ENCODE measurements at places on chromosomes 11 and 22.

DNA sequence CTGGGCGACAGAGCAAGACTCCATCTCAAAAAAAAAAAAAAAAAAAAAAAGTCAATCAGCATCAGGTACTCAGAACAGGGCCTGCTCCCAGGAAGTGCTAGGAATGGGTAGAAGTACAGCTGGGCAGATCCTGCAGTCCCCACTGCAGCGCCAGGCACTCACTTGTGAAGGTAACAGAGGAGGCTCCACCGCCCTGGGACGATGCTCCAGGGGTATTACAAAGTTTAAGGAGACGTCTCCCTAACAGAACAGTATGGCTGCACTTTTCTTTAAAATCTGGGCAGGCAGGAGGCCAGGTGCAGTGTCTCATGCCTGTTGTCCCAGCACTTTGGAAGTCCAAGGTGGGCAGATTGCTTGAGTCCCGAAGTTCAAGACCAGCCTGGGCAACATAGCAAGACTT is 1449.0 kb downstream of the BRD1 start:
- no peak for DNase-seq

- no peak for DNase-seq
These were observed 396.9 kb downstream of the RAB38 start for GRCh38 chr11:87778357-87778756.

DNA sequence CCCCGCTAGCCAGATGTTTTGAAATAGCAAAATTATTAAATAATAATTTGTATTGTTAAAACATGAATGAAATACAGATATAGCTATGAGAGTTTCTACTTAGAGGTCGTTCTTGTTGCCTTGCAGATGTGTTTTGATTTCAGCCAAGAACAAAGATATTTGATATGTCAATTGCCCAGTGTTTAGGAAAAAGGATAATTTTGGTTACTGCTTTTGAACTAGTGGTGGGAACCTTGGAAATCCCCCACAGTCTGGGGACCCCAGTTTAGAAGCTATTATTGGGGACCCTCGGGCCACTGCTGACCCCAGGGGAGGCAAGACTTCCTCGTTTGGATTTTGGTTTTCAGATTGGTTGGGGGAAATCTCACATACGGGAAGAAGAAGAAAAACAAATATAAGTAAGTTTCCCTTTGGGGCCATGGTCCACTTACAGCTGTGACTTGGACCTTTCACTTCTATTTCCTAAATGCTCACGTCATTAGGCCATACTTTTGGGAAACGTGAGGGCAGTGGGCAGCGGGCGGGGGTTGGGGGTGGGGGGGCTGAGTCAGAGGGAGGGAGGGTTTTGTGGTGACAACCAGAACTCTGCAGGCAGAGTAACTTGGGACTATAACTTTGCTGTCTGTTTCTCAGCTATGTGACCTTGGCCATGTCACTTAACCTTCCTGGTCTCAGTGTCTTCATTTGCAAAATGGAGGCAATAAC is 37.0 kb downstream of the LDLRAD3 start:
- DNase-seq, result no peak

GRCh38 chr22:50625568-50626313 is 2.2 kb downstream of the ARSA start:
- no peak for DNase-seq

- no peak for DNase-seq
These were observed 14.3 kb upstream of the TMEM86A start for GRCh38 chr11:18684267-18684666.

DNA sequence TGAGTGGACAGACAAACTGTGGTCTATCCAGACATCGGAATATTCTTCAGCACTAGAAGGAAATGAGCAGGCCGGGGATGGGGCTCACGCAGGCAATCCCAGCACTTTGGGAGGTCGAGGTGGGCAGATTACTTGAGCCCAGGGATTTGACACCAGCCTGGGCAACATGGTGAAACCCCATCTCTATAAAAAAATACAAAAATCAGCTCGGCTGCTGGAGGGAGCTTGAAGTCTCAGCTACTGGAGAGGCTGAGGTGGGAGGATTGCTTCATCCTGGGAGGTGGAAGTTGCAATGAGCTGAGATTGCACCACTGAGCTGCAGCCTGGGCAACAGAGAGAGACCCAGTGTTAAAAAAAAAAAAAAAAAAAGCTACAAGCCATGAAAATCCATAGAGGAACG is 8.0 kb upstream of the CTSD start:
- DNase-seq, result no peak

GRCh38 chr22:30542811-30543188 is 3.7 kb downstream of the SEC14L6 start:
- DNase-seq, result no peak

GRCh38 chr11:123483058-123483457 is 53.0 kb downstream of the GRAMD1B start:
- DNase-seq, result no peak

DNA sequence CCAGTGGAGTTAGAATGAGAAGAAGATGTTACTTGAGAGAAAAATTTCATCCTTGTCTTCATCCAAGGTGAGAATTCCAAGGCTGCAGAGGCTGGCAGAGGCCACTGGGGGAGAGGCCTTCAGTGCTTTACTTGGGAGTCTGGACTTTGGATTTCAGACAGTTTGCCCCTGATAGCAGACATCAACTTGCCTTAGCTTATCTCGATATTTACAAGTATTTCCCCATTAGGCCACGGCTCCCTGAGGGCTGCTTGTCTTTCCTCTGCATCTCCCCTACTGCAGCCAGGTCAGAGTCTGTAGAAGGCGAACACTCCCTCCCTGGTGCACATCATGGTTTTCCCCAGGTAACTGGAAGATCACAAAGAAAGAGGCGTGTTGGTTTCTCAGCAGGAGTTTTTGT is 29.9 kb upstream of the BSX start:
- no peak for DNase-seq

DNA sequence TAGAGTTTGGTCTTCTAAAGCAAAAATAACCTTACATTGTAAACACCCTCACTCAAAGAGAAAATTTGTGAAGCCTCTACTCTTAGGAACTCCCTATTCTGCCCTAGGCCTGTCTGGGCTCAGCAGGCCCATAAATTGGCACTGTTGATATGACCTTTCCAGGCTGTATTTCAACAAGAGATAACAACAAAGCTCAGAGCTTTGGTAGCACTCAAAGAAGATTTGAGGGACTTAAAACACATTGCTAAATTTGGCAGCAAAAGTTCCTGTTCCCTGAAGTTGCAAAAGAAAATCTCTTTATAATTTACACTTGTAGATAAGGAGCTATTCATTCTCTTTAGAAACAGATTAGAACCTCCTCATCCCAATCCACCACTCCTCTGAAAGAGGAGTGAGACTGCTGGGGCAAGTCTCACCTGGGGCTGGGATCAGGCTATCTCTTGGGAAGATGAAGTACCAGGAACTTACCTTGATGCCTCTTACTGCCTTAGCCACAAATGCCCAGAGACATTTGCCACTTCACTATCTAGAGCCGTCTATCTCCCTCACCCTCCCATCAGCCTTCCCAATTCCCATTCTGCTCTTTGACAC is 110.4 kb upstream of the AKIP1 start:
- no peak for DNase-seq

DNA sequence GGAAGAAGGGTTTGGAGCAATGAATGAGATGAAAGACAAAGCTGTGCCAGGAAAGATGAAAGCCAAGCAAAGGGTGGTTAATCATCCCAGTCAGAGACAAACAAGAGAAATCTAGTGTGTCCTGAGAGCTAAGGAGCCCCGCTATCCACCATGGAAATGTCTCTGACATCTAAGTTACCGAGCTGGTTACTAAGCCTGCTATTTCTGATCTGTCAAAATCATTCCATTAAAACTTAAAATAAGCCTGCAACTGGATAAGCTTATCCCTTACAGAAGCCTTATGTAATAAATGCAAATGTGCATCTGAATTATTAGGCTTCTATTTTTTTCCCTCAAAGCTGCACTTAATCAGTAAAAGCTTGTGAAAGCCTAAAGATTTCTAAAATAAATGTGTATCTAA is 22.1 kb upstream of the SESN3 start:
- DNase-seq, result no peak

- no peak for DNase-seq
These were observed 9.0 kb upstream of the AGBL2 start for GRCh38 chr11:47724041-47724729.

GRCh38 chr11:90669094-90669493 is 446.2 kb upstream of the CHORDC1 start:
- no peak for DNase-seq

DNA sequence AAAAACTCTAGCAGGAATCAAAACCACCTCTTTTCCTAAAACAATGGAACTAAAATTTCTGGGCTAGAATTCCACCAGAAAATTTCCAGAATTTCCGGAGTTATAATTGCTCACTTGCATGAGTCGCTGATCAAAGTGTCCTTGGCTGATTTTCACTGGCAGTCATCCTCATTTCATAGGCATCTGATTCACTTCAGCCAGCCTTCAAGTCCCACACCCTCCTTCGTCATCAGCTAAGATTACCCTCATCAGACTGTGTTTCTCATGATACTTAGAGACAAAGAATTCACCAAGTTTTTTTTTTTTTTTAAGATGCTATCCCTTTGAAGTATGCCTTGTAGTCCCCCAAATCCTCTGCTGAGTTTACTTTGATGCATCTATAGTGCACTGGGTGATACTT is 71.5 kb upstream of the RAB38 start:
- no peak for DNase-seq

- no peak for DNase-seq
These were observed 4.0 kb downstream of the SAA1 start for GRCh38 chr11:18270102-18270501.

DNA sequence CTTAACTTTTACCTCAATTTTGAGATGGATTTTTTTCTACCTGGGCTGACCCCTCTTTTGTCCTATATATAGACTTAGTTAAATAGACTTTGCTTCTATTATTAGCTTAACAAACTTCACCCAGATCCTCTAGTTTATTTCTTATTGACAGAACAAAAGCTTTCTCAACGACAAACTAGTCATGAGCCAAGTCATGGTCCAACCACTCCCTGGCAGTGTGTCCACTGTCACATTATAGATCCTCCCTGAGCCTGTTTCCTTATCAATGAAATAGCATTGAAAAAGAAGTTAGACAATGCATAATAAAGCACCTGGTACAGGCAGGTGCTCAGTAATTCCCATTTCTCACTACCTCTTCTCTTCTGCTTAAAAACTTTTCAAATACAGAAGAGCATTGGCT is 155.1 kb downstream of the SPON1 start:
- DNase-seq, result no peak

DNA sequence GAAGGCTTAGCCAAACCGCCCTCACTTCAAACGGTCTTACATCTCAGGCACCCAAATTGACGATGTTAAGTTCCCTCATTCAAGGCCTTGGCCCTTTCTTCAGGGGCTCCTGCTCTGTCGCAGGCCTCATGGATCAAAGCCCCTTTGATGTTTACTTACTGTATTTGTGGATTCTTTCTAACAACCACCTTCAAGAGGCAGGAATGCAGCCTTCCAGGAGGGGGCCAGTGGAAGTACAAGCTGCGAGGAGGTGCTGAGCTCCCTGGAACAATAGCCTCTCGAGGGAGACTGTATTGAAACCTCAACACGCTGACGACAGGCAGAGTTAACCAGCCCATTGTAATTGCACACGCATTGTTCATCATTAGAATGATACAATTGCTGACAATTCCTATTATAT is 209.1 kb downstream of the ST3GAL4 start:
- DNase-seq, result no peak

DNA sequence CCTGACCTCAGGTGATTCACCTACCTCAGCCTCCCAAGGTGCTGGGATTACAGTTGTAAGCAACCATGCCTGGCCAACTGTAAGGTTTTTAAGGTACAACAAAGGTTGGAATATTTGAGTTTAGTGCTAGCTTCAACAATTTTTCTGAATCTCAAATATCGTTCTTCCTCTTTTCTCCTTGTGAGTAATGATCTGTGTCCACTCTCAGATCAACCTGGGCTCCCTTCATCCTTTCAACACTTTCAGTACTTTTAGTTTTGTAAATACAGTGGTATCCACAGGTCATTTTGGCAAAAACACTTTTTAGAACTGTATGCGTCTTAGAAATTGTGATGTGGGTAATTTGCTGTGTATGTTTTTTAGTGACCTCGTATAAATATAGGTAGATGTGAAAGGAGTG is 7.9 kb downstream of the PACS1 start:
- no peak for DNase-seq

DNA sequence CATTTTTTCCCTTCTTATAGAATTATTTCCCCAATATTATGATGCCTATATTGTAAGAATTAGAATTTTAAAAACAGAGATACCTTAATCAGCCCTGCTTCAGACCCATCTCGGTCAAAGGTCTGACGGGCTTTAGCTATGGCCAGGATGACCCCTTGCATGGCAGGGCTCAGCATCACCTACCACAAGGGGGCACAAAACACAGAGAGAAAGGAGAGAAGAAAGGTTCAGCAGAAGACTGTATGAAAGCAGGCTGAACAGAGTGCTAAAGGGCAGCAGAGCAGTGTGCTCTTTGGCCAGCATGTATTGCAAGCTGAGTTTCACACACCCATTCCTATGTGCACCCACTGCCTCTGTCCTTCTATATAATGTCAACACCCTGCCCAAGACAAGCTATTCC is 26.8 kb downstream of the CLDN25 start:
- DNase-seq, result no peak

GRCh38 chr11:75351541-75351790 is at the start of gene ARRB1:
TSS of gene ARRB1 (minus strand) at chr11:75351661. CDS start at chr11:75351607, 54 bp downstream.
- no peak for DNase-seq

GRCh38 chr11:64629796-64630562 is 39.0 kb downstream of the SLC22A12 start:
- no peak for DNase-seq

DNA sequence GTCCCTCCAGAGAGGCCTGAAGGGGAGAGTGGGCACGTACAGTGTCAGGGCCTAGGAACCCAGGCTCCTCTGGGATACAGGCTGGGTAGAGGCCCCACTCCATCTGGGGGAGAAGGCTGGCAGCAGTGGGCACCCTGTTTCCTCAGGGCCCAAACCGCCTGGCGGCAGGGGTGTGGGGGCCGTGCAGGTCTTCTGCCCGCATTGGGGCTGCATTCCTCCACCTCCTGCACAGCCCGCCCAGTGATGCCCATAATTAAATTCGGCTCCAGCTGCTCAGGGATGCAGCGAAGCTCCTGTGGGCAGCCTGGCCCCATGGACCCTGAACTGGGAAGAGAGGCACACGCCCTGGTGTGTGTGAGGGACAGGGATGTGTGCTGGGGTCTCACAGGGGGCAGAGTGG is 35.4 kb downstream of the KCNQ1OT1 start:
- DNase-seq, result no peak
